ENCODE measurements at places on chromosomes 2 and 18.

DNA sequence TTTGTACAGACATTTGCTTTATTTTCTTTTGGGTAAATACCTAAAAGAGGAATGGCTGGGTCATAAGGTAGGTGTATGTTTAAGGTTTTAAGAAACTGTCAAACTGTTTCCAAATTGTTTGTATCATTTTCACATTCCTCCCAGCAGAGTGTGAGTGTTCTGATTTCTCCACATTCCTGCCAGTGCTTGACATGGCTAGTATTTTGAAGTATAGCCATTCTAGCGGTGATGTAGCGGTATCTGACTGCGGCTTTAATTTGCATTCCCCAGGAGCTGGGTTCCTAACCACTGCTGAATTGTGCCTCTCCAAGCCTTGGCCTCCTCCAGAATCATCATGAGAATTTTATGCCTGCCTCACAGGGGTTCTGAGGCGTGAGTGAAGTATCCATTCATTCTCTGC lies 61.8 kb upstream of the ARL4C start:
- DNase-seq: no peak

DNA sequence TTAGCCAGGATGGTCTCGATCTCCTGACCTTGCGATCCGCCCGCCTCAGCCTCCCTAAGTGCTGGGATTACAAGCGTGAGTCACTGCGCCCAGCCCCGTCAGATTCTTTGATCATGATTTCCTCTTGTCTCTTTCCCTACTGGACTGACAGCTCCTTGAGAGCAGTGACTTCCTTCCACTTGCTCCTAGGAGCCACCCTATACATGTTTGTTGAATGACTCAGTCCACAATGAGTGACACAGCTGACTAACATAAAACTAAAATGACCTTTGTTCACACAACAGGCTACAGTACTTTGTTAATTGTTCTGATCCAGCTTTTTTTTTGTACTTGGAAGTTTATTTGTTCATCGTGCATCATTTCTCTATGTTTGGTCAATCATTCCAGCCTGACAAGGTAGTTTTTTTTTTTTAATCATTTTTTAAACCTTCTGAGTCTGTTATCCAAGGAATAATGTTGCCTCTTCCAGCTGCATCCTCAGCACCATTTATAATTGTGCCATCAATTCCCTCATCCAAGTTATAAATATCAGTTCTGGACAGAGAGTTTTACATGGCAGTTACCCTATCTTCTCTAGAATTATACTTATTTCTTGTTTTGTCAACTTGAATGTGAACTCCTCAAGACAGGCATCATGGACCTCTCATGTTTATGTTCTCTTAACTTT lies 42.9 kb upstream of the TUBA3E start:
- no peak for DNase-seq

DNA sequence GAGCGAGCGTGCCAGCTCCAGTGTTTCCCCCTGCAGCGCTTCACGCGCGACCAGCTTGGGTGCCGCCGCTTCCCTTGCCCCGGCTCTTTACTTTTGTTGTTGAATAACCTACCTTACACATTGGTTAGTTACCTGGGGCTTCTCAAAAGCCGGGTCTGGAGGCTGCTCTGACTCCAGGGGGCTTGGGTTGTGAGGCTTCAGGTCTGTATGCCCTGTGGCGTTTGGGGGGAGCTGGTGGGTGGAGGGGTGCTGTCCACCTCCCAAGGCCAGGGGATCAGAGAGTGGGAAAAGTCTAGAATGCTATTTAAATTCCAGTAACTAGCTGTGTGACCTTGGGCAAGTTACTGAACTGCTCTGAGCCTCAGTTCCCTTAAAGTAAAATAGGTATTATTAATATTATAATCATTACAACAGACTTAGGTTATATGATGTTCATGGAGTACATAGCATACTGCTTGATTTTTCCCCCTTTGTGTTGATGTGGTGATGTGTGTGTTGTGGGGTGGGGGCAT lies 770 bp downstream of the LYPD6B start:
- no peak for DNase-seq

- no peak for DNase-seq
These were observed 29.2 kb upstream of the POMC start for GRCh38 chr2:25197336-25198208.

GRCh38 chr18:27699137-27699536 lies 477.8 kb downstream of the CDH2 start:
- no peak for DNase-seq

GRCh38 chr18:36364911-36365624 lies 67.6 kb downstream of the FHOD3 start:
- DNase-seq: no peak

GRCh38 chr2:20478961-20479360 lies 32.1 kb downstream of the RHOB start:
- DNase-seq: no peak

All from stimulated activated naive CD4-positive, alpha-beta T cell treated with Interleukin-2 at 50 U/mL for 16 hours (primary cell).